ENCODE measurements at places on chromosomes 4 and X. TPM values are rescaled to one million over a fixed set of nuclear protein-coding genes. Genes with fewer than 3 reads are reported as not detected.

Gene PPEF1
- total RNA-seq: 0.80 TPM

- DNase-seq: peak; percentile 56
Observed at GRCh38 chrX:125203737-125204578, 115.7 kb upstream of the TEX13C start.

Gene FGFR3
- 0.46 TPM for total RNA-seq

DNA sequence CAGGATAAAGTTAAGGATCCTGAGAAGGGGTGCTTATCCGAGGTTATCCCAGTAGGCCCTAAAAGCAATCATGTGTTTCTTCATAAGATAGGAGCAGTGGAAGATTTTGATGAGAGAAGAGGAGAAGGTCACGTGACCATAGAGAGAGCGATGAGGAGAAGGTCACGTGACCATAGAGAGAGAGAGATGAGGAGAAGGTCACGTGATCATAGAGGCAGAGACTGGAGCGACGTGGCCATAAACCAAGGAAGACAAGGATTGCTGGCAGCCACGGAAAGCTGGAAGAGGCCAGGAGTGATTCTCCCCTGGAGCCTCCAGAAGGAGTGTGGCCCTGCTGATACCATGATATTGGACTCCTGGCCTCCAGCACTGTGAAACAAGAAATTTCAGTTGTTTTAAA, 38.4 kb upstream of the ZNF518B start:
- no peak for DNase-seq

GRCh38 chrX:79182616-79183015, 38.1 kb downstream of the GPR174 start:
- no peak for DNase-seq

DNA sequence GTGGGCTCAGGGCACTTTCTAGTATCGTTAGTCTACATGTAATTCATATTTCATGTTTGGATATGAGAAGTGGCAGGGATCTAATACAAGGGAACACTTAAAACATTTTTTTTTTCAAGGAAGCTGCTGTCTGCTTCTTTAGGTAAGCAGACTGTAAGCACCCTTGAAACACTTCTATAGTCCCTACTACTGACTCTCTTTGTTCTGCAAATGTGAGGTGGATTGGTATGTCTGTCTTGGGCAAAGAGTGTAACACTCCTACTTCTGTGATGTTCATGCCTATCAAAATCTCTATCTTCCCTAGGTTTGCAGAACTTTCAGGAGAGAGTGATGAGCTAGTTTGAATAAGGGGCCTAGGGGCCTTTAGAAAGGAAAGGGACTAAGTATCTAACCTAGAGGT, 93.9 kb downstream of the ZNF330 start:
- no peak for DNase-seq

Gene DLG3
- total RNA-seq: 5.9 TPM

Gene RBM46
- not detected for total RNA-seq

Gene PDZD4
- total RNA-seq: 5.7 TPM

DNA sequence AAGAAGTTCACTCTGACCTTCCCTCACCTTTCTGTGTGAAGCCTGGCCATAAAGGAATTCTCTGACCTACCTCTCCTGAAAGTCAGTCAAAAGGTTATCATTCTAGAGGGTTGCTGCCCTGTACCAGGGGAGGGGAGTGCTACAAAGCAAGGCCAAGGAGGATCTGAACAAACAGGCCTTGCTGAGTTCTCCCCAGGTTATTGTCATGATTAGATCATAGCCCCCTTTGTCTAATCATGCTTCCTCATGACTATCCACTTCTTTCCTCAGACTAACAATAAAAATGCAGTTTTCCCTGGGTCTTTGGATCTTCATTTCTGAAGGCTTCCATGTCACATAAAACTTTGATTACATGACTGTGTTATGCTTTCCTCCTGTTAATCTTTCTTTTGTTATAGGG, 472.0 kb downstream of the IQCM start:
- no peak for DNase-seq

- no peak for DNase-seq
Observed at GRCh38 chr4:10596586-10597290, 87.8 kb downstream of the CLNK start.
